Skin of body (tissue), 3 donors: ENCODE measurements at places on chromosomes 11 and 22. TPM values are rescaled to one million over a fixed set of nuclear protein-coding genes. Genes with fewer than 3 reads are reported as not detected.

DNA sequence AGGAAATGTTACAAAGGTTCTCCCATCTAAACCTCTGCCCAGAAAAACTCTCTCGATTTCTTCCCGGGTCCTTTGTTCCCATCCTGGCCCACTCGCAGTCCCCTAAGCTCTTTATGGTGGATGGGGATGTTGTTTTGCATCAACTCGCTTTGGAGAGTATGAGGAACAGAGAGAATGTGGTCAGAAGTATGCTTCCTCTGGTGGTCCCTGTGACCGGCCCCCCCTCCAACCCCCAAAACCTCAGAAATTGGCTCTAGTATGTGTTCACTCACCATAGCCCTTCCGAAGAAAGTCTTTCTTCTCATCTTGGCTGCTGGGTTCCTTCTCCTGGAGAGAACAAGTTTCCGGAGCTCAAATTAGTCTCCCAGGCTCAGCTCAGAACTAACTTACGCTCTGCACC, 54.4 kb downstream of the GRAMD1B start:
- no peak for DNase-seq

Gene LIN7C
- total RNA-seq: 55.7 TPM

DNA sequence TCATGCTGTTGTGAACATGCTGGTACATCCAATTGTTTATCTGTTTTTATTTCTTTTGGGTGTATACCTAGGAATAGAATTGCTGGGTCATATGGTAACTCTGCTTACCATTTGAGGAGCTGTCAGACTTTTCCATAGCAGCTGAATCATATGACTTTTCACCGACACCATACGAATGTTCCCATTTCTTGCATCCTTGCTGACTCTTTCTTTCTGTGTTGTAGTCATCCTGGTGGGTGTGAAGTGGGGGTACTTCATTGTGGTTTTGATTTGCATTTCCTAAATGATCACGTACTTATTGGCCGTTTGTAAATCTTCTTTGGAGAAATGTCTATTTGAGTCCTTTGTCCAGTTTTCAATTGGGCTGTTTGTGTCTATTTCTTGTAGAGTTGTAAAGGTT, 26.5 kb downstream of the ATXN10 start:
- DNase-seq: no peak

DNA sequence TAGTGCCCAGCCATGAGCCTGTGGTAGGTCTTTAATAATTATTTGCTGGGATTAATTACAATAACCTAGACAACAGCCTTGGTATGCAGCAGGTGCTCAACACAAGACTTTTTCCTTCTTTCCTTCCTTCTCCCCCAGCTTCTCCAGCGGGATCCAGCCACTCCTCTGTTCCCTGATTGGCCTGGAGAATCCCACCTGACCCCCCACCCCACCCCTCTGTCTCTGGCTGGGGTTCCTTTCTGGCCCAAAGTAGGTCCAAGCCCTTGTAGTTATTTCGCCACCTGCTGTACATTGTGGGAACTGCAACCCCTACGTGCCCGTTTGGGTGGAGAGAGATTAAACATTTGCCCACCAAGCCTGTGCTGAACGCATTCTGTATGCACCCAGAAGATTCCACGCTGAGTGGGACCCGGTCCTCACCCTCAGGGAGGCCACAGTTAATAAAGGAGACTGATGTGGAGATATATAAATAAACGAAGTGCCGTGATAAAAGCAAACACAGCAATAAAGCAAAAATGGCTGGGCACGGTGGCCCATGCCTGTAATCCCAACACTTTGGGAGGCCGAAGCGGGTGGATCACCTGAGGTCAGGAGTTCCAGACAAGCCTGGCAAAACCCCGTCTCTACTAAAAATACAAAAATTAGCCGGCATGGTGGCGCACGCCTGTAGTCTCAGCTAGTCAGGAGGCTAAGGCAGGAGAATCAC, 32.1 kb upstream of the DGKZ start:
- DNase-seq: no peak

GRCh38 chr22:23828800-23829680, 9.8 kb downstream of the DERL3 start:
- DNase-seq: no peak

Gene SORL1
- 25.3 TPM for total RNA-seq

Gene NXPE2
- total RNA-seq: 0.20 TPM

DNA sequence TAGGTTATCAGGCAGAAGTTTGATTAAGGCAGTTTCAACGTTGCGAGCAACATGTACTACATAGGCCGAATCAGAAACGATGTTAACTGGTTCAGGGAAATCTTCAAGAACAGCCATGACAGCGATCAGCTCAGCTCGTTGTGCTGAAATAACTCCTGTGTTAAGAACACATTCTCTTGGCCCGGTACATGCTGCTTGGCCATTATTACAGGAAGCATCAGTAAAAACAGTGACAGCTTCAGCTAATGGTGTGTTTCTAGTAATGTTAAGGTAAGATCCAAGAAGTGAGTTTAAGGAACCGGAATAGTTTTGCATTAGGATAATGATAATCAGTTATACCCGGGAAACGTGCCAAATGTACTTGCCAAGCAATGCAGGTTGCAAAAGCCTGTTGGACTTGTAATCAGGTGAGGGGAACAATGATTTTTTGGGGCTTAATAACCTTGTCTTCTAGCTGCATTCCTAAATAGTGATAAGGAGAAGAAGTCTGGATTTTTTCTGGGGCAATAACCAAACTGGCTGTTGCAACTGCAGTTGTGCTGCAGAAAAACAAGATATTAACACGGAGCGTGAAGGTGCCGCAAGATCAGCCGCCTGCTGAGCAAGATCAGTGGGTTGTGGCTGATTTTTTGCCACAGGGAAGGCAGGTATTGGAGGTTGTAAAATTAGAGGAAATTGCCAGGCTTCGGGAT, 14.3 kb downstream of the OR52K1 start:
- no peak for DNase-seq

DNA sequence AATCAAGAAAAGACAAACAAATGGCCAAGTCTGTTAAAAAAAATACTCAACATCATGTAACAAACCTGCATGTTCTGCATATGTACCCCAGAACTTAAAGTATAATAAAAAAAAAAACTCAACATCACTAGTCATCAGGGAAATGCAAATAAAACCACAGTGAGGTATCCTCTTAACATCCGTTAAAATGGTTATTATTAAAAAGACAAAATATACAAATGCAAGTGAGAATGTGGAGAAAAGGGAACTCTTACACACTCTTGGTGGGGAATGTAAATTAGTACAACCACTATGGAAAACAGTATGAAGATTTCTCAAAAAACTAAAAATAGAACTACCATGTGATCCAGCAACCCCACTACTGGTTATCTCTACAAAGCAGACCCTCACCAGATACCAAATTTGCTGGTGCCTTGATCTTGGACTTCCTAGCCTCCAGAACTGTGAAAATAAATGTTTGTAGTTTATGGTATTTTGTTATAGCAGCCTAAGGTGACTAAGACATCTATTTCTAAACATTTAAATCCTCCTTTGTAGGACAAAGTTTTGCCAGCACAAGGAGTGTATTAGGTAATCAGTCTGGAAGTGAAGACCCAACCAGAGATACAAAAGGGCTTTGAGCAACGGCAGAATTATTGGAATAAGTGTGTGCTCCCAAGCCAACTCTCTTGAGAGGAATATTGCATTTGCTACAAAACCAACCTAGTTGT, 32.4 kb upstream of the SCUBE2 start:
- DNase-seq: no peak

DNA sequence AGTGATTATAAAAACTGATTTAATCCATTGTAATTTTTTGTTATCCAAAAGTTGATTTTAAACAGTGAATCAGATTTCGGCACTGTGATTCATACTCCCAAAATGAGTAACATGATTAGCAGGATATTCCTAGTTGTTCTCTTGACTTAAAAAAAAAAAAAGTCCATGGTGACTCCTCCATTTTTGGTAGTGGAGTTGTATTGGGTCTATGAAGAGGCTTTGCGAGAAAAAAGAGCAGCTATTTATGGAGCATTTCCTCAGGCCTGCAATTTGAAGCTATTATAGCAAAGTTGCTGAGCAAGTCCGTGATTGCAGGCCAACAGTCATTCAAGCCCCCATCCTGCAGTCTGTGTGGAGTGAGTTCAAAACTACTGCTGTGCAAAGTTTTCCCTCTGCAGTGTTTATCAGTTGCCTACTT, 28.8 kb downstream of the YAP1 start:
- DNase-seq: no peak

- DNase-seq: no peak
These were observed 568 bp upstream of the BIK start for GRCh38 chr22:43109921-43110443.

GRCh38 chr11:742156-742546, 5.1 kb upstream of the TALDO1 start:
- no peak for DNase-seq

DNA sequence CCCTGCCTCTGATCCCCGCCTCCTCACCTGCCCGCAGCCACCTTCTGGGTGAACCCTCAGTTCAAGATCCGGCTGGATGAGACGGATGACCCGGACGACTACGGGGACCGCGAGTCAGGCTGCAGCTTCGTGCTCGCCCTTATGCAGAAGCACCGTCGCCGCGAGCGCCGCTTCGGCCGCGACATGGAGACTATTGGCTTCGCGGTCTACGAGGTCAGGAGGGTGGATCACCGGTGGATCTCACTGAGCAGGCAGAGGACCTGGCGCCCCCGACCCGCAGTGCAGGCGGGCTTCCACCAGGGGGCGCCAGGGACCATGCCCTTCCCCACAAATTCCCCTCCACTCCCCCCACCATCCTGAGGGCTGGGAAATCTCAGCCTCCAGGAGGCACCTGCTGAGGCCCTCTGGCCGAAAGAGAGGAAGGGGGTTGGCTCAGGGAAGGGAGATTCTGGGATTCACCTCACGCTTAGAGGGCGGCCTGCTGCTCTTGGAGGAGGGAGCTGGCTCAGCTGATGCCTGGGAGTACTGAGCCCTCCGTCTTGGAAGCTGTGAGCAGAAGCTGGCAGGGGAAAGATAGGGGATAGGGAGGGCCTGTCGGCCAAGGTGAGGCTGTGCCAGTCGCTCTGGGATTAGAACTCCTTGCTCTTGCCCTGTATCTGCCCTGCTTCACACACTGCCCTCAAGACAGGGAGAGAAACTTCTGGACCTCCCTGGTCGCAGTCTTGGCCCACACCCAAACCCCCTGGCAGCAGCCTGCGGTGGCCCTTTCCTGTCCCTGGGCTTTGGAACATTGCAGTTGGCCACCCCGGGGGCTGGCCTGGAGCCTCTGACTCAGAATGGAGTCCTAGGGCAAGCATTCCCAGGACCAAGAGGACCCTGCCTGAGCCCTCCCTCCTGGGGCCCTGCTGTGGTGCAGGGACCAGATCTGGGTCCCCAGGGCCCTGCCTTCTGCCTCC, 23.2 kb downstream of the CAPN1 start:
- DNase-seq: no peak

Gene DNAJB7
- not detected for total RNA-seq

DNA sequence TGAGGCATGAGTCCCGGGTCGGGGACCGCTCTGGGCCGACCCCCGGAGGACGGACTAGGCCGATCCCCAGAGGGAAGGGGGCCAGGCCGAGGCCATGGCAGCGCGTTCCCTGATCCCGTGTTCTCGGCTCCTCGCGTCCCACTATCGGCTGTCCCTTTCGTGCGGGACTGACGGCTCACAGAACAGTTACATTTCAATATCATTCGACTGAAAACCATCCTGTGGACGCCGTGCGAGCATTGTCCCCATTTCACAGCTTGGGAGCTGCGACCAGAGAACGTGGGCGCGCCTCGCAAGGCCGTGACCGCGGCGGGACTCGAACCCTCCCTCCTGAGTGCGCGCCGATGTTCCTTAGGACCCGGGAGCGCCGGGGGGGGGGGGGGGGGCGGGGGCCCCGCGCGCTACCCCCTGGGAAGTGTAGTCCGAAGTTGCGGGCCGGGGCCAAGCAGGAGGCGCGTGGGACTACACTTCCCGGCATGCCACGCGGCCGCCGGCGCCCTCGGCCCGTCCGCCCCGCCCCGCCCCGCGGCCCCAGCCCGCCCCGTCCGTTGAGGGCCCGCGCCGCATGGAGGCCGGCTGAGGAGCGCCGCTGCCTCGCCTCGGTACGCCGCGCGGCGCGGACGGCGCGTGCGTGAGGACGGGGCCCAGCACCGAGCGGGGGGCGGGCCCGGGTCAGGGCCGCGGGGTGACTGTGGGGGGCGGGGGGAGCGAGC, at the start of gene TRABD:
Gene TRABD, plus strand, starts transcription at position 539 of the 713 bp plus-strand sequence. CDS start 7,148 bp downstream, outside the sequence.
- DNase-seq: peak; percentile 78

GRCh38 chr11:22508665-22509064, 117.0 kb downstream of the FANCF start:
- no peak for DNase-seq

DNA sequence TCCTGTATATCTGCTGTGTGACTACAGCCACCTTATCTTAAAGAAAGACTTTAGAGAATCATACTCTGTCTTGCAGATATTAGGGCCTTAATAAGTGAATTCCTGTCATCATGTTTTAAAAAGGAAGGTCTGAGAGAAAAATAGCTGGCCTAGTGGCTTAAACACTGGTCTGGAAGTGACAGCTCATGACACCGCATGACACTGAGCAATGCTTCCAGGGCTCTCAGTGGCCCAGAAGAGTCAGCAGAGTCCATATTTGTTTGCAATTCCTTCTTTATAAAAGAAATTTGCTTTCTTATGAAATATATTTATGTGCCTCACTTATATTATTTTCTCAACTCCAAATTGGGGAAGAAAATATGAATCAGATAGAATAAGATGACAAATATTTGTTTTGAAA, 33.0 kb downstream of the MMP20 start:
- no peak for DNase-seq

GRCh38 chr11:503179-503981, 3.7 kb downstream of the RNH1 start:
- no peak for DNase-seq

DNA sequence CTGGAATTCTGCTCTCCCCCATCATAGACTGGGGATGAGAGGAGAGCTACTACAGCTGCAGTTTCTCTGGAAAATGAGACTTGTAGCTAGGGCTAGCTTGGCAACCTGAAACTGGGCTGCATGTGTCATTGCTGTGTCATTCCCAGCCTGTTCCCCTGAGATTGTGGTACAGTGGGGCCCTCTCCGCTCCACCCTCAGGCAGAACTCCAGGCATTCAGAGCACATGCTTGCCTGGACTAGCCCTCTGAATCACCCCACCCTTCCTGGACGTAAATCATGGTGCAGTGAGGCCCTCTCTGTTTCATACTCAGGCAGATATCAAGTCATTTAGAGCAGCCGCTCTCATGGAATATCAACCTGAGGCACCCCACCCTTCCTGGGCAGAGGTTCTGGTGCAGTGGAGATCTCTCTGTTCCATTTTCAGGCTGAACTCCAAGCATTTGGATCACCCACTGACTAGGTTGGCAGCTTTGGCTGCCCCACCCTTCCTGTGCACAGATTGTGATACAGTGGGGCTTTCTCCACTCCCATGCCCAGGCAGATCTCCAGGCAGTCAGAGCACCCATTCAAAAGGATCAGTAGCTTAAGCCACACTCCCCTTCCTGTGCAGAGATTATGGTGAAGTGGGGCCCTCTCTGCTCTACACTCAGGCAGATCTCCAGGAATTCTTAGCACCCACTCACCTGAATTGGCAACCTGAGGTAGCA, 274.4 kb downstream of the C11orf87 start:
- no peak for DNase-seq

GRCh38 chr11:63783925-63784592, 15.5 kb upstream of the ZFTA start:
- DNase-seq: no peak
